ENCODE measurements at places on chromosomes 16 and 17.
A peak's percentile ranks its signal among the peaks of the same experiment; 100 is the strongest.

GRCh38 chr17:74359916-74360315 lies 1.8 kb downstream of the BTBD17 start:
- DNase-seq = no peak

DNA sequence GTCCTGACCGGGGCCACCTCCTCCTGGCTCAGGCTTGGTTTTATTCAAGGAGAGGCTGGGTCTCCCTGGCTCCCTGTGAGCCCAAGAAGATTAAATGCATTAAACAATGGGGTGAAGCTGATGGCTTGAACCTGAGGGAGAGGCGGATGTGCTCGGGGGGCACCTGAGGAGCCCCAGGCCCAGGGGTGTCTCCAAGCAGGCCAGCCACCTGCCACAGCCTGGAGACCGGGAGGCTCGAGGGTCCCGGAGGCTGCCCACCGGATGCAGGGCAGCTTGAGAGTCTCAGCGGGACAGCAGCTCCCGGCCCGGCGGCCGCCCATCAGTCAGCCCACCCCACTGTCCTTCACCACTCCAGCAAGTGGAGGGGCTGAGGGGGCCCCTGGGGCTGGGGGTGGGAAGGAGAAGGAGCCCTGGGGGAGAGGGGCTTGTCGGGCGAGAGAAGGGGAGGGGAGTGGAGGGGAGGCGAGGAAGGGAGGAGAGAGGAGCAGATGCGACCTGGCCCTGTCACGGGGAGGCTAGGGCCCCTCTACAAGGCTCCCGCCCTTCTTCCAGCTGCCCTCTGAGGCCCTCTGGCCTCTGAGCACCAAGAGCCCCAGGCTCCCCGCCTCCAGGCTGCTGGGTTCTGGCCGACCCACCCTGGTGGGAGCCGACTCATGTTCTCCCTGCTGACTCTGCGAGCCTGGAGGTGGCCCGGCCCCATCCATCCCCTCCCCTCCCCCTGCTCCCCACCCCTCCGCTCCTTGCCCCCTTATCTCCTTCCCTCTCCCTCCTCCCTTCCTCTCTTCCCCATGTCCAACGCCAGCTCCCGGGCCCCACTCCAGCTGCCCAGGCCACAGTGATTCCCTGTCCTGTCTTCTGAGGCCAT lies 13.2 kb downstream of the CD7 start:
- DNase-seq = no peak

GRCh38 chr16:30609002-30609925 lies 925 bp downstream of the ZNF689 start:
- peak; percentile 33 for DNase-seq

DNA sequence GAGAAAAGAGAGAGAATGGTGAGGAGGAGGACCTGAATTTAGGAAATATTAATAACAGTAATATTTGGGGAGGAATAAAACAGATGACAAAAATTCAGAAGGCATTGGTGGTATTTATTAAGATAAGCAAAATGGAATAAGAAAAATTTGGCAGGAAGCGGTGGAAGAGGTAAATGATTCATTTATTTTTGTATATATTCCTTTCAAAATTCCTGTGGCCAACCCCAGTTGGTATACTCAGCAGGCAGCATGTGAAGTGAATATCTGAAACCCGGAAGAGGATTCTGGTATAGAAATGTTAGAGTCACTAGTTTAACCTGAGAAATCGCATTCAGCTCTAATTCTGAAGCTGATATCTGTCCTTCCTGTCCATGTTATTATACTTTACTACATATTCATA lies 792.0 kb downstream of the KCNJ2 start:
- DNase-seq = no peak

DNA sequence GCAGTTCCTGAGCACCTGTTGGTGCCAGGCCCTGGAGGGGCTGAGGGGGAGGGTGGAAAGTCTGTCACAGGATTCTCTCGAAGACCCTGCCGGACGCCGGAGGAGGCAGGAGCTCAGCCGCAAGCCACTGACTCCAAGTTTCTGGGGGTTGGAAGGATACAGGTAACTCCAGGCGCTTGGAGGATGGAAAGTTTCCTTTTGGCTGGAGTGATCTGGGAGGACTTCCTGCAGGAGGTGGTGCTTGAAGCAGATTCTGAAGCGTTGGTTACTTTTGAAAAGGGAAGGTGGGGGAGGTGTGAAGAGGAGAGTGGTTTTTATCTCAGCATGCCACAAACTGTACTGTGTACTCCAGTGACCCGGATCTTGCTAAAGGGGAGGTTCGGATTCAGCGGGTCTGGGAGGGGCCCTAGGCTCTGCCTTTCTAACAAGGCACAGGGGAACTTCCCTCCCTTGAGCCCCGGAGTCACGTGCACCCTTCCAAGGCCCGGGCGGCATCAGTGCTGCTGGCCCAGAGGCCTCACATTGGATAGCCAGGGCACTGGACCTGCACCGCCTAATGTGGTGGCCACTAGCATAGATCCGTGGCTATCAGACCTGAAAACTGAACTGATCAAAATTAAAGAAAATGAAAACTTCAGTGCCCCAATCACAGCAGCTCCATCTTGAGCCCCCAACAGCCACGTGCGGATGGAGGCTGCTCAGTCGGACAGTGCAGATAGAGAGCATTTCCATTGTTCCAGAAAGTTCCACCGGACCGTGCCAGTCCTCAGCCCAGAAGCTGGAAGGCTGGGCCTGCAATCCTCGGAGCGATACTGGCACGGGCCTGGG lies 42.2 kb upstream of the GSE1 start:
- peak; percentile 80 for DNase-seq

- no peak for DNase-seq
These were observed 75.8 kb downstream of the WWOX start for GRCh38 chr16:78175287-78175686.

- no peak for DNase-seq
These were observed 15.9 kb downstream of the PEMT start for GRCh38 chr17:17575360-17576251.

DNA sequence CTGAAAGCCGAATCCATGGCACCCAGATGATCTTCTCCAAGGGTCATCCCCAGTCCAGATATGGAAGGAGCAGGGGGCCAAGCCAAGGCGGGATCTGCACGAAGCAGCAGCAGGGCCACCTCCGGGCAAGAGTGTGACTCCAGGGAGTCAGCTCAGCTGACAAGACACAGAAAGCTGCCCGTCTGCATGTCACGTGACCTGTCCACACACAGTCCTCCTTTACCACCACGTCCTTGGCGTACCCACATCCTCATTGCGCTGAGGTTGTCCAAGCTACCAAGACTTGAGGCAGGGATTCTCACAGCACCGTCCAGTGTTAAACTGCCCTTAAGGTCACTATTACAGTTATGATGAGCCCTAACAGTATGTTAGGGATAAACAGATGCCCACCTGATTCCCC lies 11.3 kb upstream of the CYTH1 start:
- DNase-seq = no peak

DNA sequence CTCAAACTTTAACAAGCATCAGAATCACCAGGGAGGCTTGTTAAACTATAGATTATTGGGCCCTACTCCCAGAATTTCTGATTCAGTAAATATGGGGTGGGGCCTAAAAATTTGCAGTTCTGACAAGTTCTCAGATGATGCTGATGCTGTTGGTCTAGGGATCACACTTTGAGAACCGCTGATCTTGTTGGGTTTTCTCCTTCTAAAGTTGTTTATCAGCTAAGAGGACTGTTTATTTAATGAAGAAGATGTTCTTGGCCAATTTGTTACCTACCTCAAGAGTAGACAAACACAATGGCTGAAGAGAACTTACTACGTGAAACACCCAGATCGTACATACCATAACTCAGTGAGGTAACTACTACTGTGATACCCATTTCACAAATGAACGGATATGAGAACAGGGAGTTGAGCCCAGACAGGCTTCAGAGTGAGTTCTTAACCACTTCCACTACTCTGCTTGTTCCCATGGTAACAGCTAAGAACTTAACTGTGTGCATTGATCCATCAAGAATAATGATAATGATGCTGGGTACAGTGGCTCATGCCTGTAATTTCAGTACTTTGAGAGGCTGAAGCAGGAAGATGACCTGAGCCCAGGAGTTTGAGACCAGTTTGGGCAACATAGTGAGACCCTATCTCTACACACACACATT lies 85.3 kb upstream of the NSRP1 start:
- no peak for DNase-seq

DNA sequence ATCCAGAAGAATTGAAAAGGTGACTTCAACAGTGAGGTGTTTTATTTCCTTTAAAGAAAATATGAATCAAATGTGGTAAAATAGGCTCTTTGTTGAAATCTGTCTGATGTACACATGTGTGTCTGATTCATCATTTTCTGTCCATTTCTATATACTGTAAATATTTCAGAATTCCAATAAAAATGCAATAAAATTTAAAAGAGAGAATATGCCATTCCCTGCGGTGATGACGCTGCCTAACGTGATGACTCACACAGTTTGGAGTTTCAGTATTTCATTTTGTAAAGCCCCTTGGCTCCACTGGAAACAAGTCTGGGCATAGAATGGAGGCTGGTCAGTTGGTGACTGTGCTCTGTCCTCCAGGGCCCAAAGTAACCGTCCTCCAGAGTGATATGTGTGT lies 482.5 kb upstream of the CDH5 start:
- no peak for DNase-seq

DNA sequence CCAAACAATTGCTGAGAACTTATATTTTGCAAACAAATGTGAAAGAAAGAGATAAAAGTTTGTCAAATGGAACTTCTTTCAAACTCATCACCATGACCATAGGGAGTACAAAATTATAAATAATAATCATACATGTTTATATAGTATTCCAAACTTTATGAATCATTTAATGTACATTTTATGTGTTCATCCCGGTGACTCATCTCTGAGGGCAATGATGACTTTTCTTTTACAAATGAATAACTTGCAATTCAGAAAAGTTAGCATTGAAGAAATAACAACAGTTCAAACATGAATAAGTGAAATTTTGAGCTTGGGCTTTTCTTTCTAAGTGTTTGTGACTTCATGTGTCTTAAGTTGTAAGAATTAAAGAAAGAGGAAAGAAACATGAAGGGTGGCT lies 66.3 kb upstream of the CDH8 start:
- DNase-seq = no peak

- DNase-seq = no peak
These were observed 9.3 kb downstream of the C16orf78 start for GRCh38 chr16:49382916-49383315.

DNA sequence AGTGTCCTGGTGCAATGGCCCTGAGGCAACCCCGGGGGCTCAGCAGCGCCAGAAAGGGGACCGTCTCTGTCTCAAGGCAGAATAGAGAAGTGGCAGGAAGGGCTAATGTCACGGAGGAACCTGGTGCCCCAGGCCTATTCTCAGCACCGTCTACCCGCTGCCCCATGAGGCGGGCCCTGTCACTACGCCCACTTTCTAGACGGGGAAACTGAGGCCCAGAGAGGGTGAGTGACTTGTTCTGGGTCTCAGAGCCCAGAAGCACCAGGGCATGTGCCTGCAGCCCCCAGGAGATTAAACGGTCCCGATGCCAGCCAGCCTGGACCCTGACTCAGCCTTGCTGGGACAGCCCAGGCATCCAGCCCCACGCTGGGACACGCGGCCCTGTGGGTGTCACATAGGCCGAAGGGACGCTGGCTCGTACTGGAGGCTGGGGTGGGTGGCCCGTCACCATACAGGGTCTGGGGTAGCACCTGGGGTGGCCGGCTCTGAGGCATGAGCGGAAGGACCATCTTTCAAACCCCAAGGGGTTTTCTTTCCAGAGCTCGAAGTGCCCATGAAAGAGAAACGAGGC lies 40.2 kb upstream of the PABPN1L start:
- DNase-seq = no peak

DNA sequence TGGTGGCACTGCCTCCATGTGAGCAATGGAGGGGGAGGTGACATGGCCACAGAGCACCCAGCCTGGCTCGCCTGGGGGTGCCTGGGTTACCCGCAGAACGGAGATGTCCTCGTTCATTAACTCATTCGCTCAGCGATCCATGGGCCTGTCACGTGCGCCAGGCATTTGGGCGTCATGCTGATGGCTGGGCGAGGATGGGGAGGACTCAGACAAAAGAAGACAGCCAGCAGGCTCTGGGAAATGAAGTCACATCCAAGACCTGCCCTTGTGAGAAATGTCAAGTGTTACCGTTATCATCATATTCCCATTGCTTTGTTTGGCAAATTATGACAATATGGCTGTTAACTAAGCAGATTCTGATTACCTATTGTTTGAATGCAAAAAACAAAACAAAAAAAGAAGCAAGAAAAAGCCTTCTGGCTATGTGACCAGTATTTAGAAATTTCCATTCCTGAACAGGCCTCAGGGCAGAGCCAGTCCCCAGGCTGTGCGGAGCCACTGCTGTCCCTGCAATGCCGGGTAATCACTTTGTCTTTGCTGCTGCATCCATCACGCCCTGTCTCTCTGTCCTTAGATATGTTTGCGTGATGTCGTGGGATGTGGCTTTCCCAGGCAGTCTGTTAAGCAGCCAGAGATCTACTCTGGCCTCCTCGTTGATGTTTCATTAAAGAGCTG lies 57.9 kb downstream of the CMIP start:
- no peak for DNase-seq

GRCh38 chr16:31508706-31509195 lies 560 bp upstream of the RUSF1 start:
- DNase-seq = no peak

DNA sequence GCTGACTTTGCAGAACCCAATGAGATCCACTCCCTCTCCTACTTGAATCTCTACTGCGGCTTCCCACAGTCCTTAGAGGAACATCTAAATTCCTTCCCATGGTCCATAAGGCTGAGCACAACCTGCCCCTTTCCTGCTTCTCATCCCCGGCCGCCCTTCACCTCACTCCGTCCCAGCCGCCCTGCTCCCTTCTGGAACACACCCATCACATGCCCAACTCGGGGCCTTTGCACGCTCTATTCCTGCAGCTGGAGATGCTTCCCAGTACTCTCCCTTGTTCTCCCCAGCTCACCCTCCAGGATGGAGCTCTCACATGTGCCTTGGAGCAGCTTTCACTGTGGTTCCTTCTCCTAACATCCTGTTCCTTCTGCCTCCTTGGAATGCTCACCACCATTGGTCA lies 23.6 kb downstream of the NKD1 start:
- DNase-seq = no peak

- DNase-seq = no peak
These were observed 8.3 kb downstream of the ALKBH5 start for GRCh38 chr17:18191967-18192366.

GRCh38 chr16:85055493-85056210 lies 28.1 kb downstream of the KIAA0513 start:
- peak; percentile 87 for DNase-seq

DNA sequence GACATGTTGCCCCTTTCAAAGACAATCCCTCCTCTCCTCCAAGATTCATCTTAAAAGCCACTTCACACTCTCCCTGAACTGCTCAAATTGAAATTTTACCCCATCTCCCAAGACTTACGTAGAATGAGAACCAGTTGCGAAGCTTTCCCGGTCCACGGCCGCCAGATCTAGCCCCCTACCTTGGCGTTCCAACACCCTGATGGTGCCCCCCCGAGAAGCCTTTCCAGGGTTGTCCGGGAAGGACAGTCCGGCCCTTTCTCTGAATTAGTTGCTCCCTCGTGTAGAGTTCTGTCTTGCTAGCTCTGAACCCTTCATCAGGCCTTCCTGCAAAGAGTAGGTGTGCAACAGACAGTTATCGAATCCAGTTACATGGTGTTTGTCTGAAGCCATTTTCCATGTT lies 60.0 kb upstream of the DNAH17 start:
- no peak for DNase-seq

- DNase-seq = no peak
These were observed 222.1 kb downstream of the SOX9 start for GRCh38 chr17:72342627-72343527.

GRCh38 chr17:11948789-11949188 lies 48.5 kb downstream of the ZNF18 start:
- DNase-seq = no peak

- DNase-seq = no peak
These were observed 168.9 kb upstream of the MAF start for GRCh38 chr16:79769270-79769927.

Measured in CD4-positive, alpha-beta T cell treated with Interleukin-4 for 1 hour (primary cell).